ENCODE measurements at places on chromosomes 1 and 21.

DNA sequence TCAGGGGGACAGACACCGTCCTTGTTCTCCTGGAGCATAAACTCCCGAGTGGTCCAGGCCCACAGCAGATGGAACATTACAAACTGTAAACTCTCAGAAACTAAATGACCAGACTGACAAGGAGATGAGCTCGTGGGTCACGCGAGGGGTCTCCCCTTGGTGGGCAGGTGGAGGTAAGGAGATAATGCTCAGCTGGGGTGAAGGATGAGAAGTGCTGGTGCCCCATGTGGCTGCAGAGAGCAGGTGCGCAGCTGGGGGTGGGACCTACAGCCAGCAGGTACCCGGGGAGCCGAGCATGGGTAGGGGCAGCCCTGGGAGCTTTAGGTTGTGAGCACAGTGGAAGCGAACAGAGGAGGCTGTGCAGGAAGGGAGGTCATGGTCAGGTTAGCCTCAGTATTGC is 40.1 kb downstream of the AJAP1 start:
- no peak for DNase-seq

GRCh38 chr1:17375651-17376050 is 3.7 kb downstream of the PADI6 start:
- no peak for DNase-seq

DNA sequence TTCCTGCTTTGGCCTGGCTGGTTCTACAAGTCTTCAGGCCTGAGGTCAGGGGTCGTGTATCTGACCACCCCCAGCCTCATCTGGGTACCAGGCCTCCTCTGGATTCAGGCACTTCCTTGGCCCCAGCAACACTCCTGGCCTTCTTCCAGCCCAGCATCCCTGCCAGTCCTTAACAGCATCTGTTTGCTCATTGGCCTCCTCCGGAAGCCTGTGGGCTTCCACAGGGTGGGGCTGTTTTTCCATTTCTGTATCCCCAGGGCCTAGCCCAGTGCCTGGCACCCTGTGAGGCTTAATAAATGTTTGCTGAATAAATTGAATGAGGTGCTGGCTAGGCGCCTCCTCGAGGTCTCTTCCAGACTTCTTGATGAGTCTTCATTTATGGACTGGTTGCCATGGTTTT is 21.5 kb upstream of the GPR37L1 start:
- DNase-seq: no peak

DNA sequence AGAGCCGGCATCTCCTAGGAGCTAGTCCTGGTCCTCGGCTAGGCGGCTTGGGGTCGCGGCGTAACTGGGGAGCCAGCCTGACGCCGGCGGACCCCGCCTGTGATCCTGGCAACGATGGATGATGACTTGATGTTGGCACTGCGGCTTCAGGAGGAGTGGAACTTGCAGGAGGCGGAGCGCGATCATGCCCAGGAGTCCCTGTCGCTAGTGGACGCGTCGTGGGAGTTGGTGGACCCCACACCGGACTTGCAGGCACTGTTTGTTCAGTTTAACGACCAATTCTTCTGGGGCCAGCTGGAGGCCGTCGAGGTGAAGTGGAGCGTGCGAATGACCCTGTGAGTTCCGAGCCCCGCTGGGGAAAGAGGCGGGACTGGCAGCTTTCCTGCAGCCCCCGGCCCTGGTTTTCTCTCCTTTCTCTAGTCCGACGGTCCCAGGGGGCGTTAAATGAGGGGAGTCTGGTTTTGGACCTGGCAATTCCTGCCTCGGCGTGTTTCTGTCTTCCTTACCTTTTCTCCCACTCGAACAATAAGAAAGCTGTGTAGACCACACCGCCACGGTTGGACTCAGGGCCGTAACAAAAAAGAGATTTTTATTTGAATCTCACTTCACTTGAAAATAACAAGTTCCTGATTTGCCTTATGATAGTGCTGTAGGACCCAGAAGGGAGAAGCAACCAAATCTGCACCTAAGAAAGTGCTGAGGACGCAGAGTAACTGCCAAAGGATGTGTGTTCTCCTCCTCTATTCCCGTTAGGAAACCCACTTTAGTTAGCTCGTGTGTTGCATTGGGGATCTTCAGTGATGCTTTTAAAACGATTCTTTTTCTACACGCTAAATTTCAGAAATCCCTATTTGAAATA is at the start of gene SPRTN:
SPRTN (plus strand) TSS at position 24 of the 859 bp plus-strand sequence; CDS start at position 115, 91 bp downstream.
- no peak for DNase-seq

- DNase-seq: no peak
Observed at GRCh38 chr1:92516574-92516973, 29.8 kb upstream of the GFI1 start.

DNA sequence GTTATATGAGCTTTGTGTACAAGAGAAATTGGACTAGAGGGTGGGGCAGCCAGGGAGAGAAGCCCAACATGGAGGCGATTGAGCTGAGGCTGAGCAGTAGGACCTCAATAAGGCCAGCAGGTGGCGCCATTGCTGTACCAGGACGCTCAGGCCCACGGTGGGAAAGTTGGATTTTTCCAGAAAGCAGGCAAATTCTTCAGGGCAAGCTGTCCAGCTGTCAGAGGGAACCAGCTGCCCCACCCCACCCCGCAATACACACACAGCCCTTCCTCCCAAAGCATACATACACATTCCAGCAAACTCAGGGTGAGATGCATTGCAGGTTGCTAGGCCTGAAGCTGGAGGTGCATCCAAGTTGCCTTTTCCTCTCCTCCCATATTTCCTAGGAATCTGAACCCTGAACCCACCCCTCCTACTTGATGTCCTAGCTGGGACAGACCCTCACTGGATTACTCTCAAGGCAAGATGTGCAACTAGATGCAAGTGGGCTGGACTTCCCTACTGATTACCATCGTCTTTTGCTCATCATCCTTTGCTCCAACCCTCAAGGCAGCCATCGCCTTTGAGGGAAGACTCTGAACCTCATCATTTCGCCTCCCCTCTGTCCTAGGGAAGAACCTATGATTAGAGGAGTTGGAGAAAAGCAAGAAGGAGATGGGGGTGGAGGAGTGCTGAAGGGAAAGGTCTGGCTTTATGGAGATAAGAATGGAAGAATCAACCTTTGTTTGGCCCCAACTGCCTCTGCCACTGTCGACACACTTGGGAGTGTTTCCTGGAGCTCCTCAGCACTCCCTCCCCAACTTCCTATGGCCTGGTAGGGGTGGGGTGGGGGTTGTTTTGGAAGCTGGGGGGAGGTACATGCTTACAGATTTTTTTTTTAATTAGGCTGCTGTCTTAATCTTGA is 25.5 kb downstream of the CD34 start:
- DNase-seq: peak; percentile 32

DNA sequence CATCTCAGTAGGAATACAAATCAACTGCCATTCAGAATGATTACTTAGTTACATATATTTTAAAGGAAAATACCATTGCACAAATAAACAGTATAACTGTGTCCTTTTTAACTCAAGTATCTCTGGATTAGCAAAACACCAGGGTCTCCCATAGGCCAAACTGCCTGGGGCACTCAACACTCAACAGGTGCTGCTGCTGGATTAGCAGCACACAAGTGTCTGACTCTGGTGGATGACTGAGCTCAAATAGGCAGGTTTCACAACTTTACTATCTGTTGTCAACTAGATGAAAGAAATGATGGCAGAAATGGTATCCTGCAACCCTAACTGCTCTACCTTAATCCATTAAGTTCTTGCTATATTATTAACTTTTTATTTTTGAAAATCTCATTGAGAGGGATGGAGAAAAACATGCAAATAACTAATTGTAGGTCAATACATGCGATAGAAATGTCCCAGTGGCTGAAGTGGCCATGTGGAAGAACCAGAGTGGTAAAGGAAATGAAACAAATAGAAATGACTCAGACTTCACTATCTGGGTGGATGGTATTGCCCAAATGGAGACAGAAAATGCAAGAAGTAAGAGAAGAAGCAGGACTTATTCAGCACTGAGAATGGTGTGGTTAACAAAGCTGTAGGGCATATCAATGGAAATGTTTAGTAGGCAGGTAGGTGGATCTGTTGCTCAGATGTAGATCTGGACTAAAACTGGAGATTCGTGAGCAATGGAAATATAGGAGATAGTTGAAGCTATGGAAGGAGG is 90.8 kb upstream of the CCDC190 start:
- no peak for DNase-seq
